Fibroblast of skin of left quadriceps (primary cell): ENCODE measurements at places on chromosomes 12 and 14.

DNA sequence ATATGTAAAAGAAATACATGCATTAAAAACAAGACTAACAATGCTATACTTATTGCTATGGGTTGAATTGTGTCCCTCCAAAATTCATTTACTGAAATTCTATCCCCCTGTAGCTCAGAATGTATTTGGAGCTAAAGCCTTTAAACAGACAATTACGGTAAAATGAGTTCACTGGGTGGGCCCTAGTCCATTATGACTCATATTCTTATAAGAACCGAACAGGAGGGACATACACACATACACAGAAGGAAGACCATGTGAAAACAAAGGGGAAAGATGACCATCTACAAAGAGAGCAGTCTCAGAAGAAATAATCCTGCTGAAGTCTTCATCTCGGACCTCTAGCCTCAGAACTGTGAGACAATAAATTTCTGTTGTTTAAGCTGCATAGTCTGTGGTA, 77.1 kb upstream of the ANKS1B start:
- DNase-seq = no peak

- peak; percentile 92 for DNase-seq
Measured at GRCh38 chr12:65879878-65880277, 55.6 kb downstream of the HMGA2 start.

- DNase-seq = no peak
Measured at GRCh38 chr12:53552361-53553327, 45.4 kb upstream of the NPFF start.

GRCh38 chr12:93664573-93665138, 12.5 kb upstream of the CRADD start:
- DNase-seq = no peak

DNA sequence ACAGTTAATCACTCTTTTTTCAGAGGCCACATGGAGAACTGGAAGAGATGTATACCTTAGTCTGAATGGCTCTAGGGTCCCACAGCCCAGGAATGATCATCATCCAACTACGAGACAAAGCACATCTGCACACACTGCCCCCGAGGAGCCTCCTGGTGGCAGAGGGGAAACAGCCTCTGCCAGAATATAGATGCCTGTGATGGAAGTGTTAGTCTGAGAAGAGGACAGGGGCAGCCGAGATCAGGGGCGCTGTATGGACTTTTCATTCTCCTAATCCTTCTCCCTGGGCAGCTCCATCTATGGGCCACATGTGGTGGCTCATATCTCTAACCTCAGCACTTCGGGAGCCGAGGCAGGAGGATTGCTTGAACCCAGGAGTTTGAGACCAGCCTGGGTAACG, 82.8 kb upstream of the CAPRIN2 start:
- no peak for DNase-seq

DNA sequence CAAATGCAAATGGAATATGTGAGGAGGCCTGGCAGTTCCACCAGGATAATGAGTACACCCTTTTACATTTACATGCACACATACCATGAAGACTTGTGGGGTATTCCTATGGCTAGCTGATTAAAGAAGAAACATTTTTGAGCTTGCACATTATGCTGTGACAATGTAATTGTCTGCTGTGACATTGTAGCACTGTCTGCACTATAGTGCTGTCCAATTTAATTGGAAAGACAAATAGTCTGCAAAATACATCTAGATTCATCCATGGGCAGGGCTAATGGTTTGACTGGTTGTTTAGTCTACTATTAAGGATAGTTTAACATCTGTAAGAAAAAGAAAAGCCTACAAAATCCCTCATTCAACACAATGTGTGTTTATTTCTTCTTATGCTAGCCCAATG, 1005.6 kb upstream of the LRFN5 start:
- DNase-seq = no peak

- no peak for DNase-seq
Measured at GRCh38 chr14:30034152-30034551, 106.5 kb upstream of the PRKD1 start.

- no peak for DNase-seq
Measured at GRCh38 chr14:47541662-47542061, 133.7 kb downstream of the MDGA2 start.

DNA sequence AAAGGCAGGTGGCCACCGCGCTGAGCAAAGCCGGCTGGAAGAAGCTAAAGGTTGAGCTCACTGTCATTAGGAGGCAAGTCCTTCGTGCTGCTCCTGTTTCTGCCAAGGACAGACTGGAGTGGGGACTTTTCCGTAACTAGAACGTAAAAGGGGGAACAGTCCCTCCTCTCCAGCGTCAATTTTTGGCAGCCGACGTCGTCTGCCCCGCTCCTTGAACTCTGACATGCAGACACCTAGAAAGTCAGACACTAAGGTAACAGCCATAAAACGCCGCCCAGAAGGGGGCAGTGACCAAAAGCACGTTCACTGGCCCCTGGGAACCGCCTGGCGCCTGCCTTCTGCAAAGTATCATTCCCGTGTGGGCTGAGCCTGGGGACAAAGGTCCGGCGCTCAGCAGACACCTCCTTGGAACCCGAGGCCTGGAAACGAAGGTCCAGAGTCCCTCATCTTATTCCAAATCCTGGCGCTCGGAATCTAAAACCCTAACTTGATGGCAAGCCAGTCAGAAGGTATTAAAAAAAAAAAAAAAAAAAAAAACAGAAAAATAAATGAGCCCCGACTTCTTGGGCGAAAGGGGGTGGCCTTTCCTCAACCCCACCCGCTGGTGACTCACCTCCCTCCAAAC, 1.1 kb upstream of the LRP1 start:
- DNase-seq = no peak

GRCh38 chr14:73780896-73781295, 66.7 kb upstream of the PNMA1 start:
- DNase-seq = no peak

DNA sequence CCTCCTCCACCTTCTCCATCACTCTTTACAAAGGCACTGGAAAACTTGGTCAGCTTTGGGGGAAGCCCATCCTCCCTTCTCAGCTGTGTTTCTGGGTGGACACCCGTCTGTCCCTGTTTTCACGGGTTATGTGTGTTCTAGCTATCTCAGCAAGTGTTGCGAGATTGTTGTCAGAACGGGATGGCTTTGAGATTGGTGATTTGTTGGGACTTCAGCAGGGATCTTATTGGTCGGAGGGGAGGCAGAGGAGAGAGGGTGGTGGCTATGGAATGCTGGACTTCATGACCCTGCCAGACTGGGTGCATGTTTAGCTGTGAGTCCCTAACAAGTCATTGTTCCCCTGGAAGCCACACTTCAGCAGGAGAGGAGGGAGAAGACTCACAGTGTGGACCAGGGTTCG, 2.1 kb downstream of the USP5 start:
- no peak for DNase-seq

DNA sequence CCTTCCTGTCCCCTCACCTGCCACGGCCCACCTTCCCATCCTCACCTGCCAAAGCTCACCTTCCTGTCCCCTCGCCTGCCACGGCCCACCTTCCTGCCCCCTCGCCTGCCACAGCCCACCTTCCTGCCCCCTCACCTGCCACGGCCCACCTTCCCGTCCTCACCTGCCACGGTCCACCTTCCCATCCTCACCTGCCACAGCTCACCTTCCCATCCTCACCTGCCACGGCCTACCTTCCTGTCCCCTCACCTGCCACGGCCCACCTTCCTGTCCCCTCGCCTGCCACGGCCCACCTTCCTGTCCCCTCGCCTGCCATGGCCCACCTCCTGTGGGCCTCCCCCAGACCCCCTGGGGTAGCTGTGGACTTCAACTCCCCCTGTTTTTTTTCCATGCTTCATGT, 48.8 kb upstream of the GPR68 start:
- no peak for DNase-seq

DNA sequence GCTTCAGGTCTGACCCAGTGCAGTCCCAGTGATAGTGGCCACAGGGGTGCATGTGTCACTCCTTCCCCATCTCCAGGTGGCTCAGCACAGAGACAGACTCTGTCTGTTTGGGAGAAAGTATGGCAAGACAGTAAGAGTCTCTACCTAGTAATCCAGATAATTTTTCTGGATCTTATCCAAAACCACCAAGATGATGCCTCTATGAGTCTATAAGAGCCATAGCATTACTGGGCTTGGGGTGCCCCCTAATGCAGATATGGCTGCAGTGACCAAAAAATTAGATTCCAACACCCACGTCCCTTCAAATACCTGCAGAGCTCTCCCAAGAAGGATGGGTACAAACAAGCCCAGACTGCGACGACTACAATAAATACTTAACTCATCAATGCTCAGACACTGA, 123.8 kb downstream of the GRIP1 start:
- no peak for DNase-seq
